ENCODE measurements at places on chromosomes 11 and 22.

GRCh38 chr11:10893714-10894151 is 35.9 kb upstream of the ZBED5 start:
- no peak for DNase-seq

- no peak for DNase-seq
These were observed 70.8 kb downstream of the RNF169 start for GRCh38 chr11:74819400-74819799.

DNA sequence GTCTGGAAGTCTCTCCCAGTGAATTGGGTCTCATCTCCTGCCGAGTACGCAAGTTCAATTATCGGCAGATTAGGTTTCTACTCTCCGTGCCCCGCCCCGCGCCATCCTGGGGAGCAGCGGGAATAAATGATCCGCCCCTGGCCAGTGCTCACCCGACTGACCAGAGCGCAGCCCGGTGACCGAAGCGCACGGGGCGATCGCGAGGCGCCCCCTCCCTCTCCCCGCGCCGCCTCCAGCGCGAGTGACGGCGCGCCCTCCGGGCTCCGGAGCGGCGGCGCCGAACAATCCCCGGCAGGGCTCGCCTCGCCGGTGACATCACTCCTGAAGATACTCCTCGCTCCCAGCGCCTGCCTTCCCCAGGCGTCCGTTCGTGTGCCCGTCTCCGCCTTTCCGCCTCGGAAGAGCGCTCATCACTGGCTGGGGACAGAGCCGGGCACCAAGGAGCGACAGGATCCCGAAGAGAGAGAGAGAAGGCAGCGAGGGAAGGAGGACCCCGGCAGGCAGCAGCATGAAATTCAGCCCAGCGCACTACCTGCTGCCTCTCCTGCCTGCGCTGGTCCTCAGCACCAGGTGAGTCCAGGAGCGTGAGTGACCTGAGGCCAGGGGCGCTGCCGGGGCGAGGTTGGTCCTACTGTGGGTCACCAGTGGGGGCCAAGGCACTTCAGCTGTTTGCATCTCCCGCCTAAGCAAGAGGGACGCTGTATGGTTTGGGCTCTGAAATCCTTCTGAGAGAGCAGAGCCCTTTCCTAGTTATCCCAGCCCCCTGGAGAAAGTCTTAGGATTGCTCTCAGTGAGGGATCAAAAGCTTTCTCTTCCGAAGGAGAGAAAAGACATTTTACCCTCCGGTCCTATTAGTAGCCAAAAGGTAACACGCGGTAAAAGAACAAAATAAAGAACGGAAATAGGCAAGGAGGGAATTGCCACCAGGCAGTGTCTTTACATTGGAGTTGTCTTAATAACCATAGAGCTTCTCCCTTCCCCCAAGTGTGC is at the start of gene LUZP2:
Gene LUZP2, plus strand, starts transcription at position 318 of the 990 bp plus-strand sequence.
- DNase-seq, result no peak

GRCh38 chr22:41315586-41315985 is 14.3 kb downstream of the ZC3H7B start:
- DNase-seq, result no peak
